ENCODE measurements at places on chromosomes 7 and 10.

- no peak for DNase-seq
Measured at GRCh38 chr10:1316121-1316808, 260.1 kb downstream of the WDR37 start.

DNA sequence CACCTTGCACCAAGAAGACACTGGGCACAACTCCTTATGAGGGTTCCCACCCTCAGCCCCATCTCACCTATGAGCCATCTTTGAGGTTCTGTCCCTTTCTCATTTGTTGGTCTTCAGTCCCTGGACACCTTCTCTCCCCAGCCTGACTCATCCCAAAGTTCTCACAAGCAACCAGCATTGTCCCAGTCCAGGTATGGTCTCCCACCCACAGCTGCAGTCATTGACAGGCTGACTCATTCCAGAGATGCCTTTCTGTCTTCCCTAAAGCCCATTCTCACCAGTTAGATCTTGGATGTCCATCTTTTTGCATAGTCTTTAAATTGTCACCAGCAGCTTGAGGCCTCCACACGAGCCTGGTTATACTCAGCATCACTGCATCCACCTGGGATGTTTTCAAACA, 26.7 kb upstream of the BMPR1A start:
- DNase-seq: no peak

GRCh38 chr10:24118246-24118645, 90.7 kb upstream of the KIAA1217 start:
- DNase-seq: no peak

DNA sequence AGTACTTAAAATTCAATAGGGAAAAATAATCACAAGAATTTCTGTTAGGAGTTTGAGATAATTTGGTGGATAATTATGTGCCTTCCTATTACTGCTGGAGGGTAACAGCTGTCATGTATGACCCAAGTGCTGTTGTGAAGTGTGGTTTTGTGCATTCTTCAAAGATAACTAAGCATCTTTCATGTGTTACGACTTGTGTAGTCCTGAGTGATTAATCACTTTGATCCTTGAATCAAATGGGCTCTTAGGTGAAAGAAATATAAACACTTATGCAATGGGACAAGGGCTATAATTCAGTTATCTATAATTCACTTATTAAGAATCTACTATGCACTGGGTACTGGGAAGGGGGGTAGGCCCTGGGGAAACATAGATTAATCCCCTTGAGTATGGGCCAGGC, 89.0 kb downstream of the CH25H start:
- DNase-seq: no peak

DNA sequence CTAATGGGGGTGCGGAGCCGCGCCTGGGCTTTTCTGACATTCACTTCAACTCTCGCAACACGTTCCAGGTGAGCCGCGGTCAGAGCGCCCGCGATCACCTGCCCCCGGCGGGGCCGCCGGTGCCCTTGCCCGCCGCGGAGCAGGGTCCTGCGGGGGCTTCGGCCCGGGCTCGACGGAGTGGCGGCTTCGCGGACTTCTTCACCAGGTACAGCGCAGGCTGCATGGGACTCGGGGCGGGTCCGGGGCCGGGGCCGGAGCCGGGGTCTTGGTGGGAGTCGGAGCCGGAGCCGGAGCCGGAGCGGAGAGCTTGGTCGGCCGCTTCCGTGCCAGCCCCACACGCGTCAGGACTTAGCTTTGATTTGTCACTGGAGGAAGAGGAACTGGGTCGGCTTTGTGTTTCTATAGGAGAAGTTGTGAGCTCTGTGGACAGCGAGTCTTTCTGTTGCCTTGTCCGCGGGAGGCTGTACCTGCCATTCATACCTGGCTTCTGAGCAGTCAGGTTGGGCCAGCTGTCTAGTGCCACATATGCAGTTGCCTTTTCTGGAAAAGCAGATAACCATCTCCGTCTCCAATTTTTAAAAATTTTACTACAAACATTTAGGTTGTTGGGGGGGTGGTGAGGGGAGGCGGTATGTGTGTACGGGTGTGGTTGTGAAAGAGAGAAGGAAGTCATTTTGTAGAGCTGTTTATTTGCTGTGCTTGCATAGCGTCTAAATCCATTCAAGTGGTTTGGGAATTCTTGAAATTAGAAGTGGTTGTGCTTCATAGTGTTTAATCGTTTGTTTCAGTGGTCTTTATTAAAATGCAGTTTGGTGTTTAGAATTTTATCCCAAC, 1.3 kb downstream of the TBC1D12 start:
- no peak for DNase-seq

All from hematopoietic multipotent progenitor cell treated with erythropoietin and hydrocortisone succinate and interleukin-3 and kit ligand, for 8 days (in vitro differentiated cells).